ENCODE measurements at places on chromosomes 3 and 15.

GRCh38 chr3:142481196-142481595, 33.4 kb upstream of the XRN1 start:
- DNase-seq, result no peak

DNA sequence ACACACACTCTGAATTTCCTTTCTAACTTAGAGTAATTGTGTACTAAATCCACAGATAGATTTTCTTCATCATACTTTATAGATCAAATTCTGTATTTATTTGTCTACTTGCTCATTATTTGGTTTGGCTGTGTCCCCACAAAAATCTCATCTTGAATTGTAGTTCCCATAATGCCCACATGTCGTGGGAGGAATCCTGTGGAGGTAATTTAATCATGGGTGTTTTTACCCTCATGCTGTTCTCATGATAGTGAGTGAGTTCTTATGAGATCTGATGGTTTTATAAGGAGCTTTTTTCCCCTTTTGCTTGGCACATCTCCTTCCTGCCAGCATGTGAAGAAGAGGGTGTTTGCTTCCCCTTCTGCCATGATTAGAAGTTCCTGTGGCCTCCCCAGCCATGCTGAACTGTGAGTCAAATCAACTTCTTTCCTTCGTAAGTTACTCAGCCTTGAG, 198.3 kb upstream of the TGFBR2 start:
- no peak for DNase-seq

- DNase-seq, result no peak
Observed at GRCh38 chr3:187334904-187335303, 33.3 kb upstream of the RTP4 start.

DNA sequence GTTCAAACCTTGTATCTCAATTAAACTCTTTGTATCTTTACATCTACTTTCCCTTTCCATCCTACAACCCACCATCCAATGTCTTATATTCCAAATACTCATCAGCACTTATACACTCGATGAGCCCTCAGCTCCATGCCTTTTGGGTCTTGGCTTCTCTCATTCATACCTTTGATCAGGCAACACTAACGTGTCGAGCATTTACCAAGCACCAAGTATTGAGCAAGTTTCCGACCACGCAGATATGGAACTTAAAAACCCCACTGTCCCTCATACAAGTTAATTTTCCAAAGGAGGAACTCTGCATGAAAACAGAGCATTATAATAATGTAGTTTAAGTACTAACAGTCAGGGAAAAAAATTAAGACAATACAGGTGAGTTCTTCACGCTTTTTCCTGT, 102.8 kb downstream of the IL1RAP start:
- no peak for DNase-seq

GRCh38 chr3:120471643-120472042, 20.9 kb upstream of the FSTL1 start:
- DNase-seq, result no peak

GRCh38 chr15:42010434-42010833, 10.4 kb downstream of the PLA2G4E start:
- DNase-seq, result no peak

- no peak for DNase-seq
Observed at GRCh38 chr3:24764236-24764915, 269.7 kb upstream of the THRB start.

DNA sequence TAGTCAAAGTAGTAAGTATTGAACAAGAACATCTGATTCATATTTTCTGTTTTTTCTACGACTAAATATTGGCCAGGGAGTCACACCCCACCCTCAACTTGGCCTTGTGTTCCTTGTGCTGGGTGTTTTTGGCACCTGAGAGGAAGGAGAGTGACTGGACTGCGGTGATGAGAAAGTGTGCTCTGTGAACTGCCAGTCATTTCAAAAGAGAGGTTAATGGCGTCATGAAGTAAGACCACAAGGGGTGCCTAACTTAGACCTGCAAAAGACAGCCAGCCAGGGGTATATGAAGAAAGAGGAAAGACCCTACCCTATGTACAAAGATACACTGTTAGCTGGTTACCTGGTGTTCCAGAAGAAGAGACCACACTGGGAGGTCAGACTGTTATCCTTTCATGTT, 58.4 kb upstream of the COL8A1 start:
- no peak for DNase-seq

- no peak for DNase-seq
Observed at GRCh38 chr15:73858062-73858461, 15.3 kb upstream of the TBC1D21 start.

DNA sequence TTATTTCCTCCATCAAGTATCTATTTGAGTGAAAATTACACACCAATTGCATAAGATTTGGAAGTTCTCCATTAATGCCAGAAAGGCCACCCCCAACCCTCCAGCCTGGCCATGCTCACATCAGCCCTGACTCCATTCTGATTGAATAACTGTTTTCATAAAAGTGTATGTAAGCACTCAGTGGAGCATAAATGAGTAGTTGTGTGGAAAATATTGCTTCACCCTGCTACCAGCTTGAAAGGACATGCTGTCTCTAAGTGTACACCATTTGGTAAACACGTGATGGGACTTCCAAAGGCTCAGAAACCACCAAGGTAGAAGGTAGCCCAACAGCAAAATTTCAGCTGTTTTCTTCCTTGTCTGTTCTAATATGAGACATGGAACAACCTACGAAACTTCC, 393.8 kb downstream of the ZNF385D start:
- no peak for DNase-seq

GRCh38 chr3:104101736-104102135, 1265.0 kb upstream of the ALCAM start:
- DNase-seq, result no peak

GRCh38 chr3:44055951-44056350, 185.7 kb upstream of the TOPAZ1 start:
- DNase-seq, result no peak

- DNase-seq, result peak; percentile 95
Observed at GRCh38 chr15:89760303-89761008, 9.4 kb upstream of the MESP1 start.

DNA sequence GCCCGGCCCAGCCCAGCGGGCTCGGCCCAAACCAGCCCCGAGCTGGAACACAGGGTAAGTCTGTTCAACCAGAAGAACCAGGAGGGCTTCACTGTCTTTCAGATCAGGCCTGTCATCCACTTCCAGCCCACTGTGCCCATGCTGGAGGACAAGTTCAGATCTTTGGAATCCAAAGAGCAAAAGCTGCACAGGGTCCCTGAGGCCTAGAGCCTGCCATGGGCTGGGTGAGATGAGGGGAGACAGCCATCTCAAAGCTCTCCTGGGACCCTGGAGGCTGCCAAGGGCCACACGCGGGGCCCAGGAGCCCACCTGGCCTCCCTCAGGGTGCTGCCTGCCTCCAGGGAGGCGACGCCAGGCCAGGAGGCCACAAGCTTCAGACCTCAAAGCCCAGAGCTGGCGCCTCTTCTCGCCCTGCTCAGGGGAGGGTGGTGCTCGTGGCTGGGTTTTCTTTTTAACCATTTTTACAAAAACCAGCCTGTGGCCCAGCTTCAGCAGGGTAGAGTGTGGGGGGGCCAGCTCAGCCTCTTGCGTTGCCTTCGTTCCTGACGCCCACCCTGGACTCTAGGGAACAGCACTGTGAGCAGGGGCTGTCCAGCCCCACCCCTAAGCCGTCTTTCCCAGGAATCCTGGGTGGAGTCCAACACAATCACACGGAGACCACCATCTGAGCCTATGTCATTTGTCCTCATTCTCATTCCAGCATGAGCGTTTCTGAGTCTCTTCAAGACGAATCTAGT, 107.0 kb downstream of the ETFA start:
- no peak for DNase-seq

GRCh38 chr3:14392231-14392630, 10.2 kb upstream of the SLC6A6 start:
- DNase-seq, result no peak

GRCh38 chr3:170469151-170470062, 50.7 kb downstream of the CLDN11 start:
- DNase-seq, result no peak

GRCh38 chr3:192896208-192896607, 21.4 kb downstream of the MB21D2 start:
- no peak for DNase-seq

- no peak for DNase-seq
Observed at GRCh38 chr3:23659274-23659673, 146.5 kb upstream of the UBE2E1 start.

DNA sequence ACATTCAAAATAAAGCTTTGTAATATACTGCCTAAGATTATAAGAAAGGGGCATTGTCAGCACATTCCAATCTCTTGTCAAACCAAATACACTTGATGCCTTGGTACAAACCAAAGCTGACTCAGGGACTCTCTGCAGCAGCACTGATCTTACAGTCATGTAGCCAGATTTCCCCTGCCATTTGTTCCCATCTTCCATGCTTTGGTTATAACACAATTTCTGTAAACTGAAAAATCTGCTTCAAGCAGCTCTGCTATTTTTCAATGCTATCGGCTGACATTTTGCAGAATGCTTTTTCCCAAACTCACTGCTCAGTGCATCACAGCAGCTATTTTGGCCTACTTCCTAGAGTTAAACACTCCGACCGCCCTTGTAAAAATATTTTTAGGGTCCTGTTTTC, 18.2 kb downstream of the PLOD2 start:
- no peak for DNase-seq

GRCh38 chr3:37154668-37155314, 19.6 kb downstream of the LRRFIP2 start:
- no peak for DNase-seq

GRCh38 chr15:78872155-78872971, at the start of gene MORF4L1:
Gene MORF4L1, plus strand, starts transcription at chr15:78872890. Its CDS starts 128 bp downstream, at chr15:78873018.
- peak; percentile 98 for DNase-seq

DNA sequence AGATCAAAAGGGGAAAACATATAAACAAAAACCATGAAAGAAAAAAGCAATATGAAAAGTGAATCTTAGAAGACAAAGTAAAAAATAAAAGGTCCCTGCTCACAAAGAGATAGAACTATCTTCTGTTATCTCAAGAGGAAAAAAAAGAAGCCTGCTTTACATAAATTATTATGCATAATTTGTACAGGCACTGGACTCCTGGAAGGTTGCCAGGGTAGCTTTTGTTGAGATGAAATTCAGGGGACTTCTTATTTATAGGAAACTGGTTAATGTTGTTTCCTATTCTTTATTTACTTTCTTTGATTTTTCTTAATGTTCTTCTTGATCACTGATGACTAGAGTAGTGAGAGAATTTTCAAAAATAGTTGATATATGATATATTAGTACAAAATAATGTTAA, 66.9 kb downstream of the PPM1L start:
- no peak for DNase-seq

- no peak for DNase-seq
Observed at GRCh38 chr3:151236736-151237135, 33.7 kb upstream of the GPR171 start.

GRCh38 chr3:18258492-18258891, 166.6 kb downstream of the SATB1 start:
- no peak for DNase-seq

DNA sequence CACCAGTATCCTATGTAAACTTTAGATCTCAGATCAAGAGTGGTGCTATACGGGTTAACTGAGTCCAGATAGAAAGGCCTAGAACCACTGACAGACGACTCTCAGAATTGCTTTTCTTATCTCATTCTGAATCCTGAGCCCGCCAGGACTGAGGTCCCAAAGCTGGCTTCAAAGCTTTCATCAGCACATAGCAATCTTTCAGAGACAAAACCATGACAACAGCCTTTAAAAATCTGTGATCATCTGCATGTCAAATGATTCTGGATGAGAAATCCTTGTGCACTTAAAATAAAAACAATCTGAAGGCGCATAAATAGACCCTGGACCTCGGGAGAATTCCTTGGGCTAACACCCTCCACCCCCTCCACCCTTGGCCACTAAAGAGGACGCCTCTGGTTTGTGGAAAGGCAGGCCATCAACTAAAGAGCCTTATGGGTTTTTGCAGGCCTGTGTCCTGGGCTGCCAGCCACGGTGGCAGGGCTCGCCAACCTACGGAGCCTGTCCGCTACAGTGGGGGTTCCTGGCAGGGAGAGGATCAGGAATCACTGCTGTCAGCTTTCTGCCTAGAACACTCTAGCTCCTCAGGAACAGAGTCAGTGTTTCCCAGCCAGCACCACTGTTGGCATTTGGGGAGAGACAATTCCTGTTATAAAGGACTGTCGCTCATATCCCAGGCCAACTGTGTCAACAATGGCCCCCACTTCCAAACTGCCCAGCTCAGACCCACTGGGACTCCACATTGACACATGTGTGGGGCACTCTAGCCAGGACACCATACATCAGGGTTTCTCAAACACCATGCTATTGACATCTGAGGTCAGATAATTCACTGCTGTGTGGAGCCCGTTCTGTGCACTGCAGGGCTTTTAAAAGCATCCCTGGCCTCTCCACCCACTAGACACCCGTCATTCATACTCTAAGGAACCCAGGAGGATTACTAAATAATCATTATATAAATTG, 20.2 kb downstream of the TLE3 start:
- DNase-seq, result no peak

DNA sequence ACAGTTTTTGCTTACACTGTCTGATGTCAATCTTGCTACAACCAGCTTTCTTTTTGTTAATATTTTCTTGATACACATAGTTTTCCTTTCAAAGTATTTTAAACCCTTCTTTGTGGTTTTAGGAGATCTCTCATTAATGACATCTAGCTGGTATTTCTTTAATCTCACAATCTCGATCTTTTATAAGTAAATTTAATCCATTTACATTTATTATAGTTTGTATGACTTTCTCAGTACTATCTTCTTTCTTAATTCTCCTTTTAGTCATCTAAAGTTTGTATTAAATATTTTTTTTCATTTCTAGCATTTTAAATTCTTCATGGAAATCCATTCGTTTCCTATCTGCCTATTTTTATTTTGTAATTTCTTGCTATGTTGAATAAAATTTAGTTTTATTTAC, 55.4 kb downstream of the MRPL3 start:
- no peak for DNase-seq

- no peak for DNase-seq
Observed at GRCh38 chr3:176785171-176785570, 412.1 kb downstream of the TBL1XR1 start.

GRCh38 chr3:185653949-185654757, 68.1 kb downstream of the SENP2 start:
- DNase-seq, result no peak

- DNase-seq, result no peak
Observed at GRCh38 chr15:93035092-93035915, 53.7 kb downstream of the RGMA start.

DNA sequence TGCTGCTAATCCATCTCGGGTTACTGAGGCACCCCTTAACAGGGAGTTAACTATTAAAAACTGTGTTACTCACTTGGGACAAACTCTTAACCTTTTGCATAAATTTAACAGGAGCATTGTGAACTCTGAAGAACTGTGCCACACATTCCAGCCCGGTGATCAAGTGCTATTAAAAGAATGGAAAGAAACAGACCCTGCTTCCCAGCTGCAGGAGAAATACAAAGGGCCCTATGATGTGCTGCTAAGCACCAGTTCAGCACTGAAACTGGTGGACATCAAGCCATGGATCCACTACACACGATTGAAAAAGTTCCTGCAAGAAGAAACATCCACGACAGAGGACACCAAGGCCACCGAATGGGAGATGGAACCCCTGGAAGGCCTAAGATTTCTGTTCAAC, 114.7 kb upstream of the PLCL2 start:
- DNase-seq, result no peak

GRCh38 chr3:4531478-4532025, 38.4 kb downstream of the ITPR1 start:
- DNase-seq, result no peak
